Nephron progenitor cell (in vitro differentiated cells): ENCODE measurements at places on chromosomes 12 and 14.

GRCh38 chr14:93725002-93725582, 63.2 kb downstream of the PRIMA1 start:
- H3K36me3 ChIP-seq = no peaks in the 10 kb centered on the region
- H3K4me1 ChIP-seq = peaks cover 33% of the 10 kb centered on the region
- no peak for DNase-seq
- H3K27ac ChIP-seq = no peak overlapping the region

DNA sequence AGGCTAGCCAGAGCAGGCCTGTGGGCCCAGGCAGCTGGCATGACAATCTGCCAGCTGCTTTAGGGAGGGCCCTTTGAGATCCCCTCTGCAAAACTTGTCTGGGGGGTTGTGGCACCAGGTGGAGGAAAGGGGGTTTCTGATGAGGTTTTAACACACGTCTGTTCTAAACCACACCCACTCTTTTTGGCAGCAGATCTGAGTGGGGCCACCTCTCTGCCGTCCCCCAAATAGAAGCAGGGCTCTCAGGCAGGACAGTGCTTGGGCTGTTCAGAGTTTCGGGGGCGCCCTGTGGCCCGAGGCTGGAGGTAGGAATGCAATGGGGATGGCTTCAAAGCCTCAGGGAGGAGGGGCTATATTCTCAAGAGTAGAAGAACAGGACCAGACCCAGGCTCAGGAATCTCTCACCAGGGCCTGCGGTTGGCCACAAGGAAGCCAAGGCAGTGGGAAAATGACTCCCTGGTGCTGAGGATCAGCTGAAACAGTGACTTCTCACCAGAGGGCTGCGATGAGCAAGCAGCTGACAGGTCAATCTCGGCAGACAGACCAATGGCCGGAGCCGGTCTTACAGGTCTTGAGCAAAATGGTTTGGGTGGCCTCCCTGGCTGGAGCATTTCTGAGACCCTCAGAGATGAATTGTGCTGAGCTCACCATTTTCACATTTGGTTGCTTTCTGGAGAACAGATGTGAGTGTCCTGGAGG, 1.5 kb upstream of the KRT5 start:
- no peak for DNase-seq
- no peak overlapping the region for H3K4me3 ChIP-seq
- peaks cover 4% of the 10 kb centered on the region for H3K27me3 ChIP-seq
- H3K27ac ChIP-seq = peak overlapping the region; percentile 72
- H3K4me1 ChIP-seq = peaks cover 24% of the 10 kb centered on the region

DNA sequence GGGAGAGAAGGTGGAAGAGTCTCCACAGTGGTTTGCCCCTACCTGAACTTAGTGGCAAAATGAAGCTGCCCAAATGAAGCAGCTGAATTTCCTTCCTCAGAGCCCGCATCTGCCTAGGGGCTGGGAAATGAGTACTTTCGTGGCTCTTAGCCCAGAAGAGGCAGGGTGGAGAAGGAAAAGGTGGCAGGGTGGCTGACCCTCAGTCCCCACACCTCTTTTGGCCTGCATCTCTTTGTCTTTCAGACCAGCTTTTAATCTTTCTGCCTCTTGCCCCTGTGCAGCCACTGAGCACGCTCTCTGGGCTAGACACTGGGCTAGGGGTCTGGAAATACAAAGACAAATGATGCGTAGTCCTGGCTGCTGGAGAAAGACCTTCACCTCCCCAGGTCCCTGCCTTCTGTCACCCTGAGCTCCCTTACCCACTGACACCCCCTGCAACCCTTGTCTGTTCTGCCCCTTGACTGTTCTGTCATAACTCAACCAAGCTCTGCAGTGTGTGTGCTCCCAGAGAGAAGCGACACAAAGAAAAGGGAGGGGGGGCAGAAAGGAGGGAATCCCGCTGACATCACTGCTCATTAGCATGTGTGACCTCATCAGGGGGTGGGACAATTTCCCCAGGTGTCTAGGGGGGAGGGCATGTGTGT, 371 bp upstream of the REM2 start:
- peaks cover 11% of the 10 kb centered on the region for H3K36me3 ChIP-seq
- H3K27ac ChIP-seq = peak overlapping the region; percentile 99
- peaks cover 4% of the 10 kb centered on the region for H3K27me3 ChIP-seq
- peak overlapping the region; percentile 94 for H3K4me3 ChIP-seq
- DNase-seq = peak; percentile 68

- no peaks in the 10 kb centered on the region for H3K36me3 ChIP-seq
- no peaks in the 10 kb centered on the region for H3K4me1 ChIP-seq
- no peak for DNase-seq
- H3K4me3 ChIP-seq = no peak overlapping the region
- H3K27ac ChIP-seq = no peak overlapping the region
Measured at GRCh38 chr12:64385468-64385867, 5.1 kb downstream of the C12orf56 start.

DNA sequence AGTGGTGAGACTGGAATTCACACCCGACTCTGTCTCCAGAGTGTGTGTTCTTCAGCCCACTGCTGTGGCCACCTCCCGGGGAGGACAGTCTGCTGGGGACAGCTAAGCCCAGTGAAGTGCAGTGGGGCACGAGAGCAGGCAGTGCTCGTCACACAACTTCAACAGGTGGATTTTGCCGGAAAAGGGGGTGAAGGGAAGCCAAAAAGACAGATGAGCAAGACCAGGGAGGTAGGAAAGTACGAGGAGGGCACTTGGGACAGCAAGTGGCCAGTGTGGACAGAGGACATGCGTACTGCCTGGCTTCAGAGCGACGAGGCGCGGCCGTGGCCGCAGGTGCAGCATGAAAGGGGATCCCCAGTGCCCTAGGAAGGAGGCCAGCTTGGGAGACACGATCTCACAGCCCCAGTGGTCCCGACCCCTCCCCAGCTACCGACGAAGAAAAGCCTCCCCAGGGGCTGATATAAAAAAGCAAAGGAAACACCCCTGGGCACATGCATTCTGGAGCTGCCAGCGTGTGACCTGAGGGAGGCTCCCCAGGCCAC, 96.1 kb downstream of the FBXL14 start:
- peaks cover 4% of the 10 kb centered on the region for H3K27me3 ChIP-seq
- peaks cover 23% of the 10 kb centered on the region for H3K36me3 ChIP-seq
- peaks cover 73% of the 10 kb centered on the region for H3K4me1 ChIP-seq
- H3K4me3 ChIP-seq = no peak overlapping the region
- no peak for DNase-seq

DNA sequence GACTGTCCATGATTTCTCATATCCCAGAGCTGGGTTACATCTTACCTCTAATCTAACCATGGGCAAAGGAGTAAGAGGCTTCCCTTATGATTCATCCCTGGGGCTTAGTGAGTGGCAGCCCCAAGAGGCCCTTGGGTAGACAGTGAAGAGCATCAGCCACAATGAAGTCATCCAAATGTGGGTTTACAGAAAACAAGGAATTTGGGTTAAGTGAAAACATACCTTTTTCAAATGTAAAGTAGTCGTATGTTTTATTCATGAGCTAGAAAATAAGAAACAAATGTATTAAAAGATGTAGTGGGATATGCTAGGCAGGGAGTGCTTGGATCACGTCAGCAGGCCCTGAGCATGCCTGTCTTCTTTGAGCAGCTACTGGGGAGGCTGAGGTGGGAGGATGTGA, 54.0 kb upstream of the ELK3 start:
- peaks cover 9% of the 10 kb centered on the region for H3K4me1 ChIP-seq
- H3K36me3 ChIP-seq = no peaks in the 10 kb centered on the region
- H3K27me3 ChIP-seq = peaks cover 2% of the 10 kb centered on the region
- DNase-seq = no peak

- H3K27me3 ChIP-seq = peaks cover 87% of the 10 kb centered on the region
- peak overlapping the region; percentile 39 for H3K27ac ChIP-seq
- H3K36me3 ChIP-seq = no peaks in the 10 kb centered on the region
- peaks cover 28% of the 10 kb centered on the region for H3K4me1 ChIP-seq
- DNase-seq = peak; percentile 73
Measured at GRCh38 chr14:20632831-20633691, 8.4 kb downstream of the OR6S1 start.

DNA sequence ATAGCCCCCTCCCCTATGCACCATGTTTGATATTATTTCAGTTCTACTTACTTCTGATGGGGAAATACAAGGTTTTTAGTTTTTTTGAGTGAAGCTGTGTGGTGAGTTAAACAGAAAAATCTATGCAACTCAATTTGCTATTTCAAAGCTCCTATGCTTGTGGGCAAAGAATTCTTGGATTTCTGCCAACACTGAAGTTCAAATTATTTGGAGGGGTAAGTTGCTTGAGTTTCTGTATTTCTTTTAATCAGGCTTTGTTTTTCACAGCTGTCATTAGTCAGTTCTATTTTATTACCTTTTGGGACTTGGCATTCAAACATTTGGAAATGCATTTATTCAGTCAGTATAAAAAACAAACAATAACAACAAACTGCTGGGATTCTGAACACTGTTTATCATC, 407.5 kb upstream of the MGAT4C start:
- peaks cover 11% of the 10 kb centered on the region for H3K27me3 ChIP-seq
- H3K4me1 ChIP-seq = peaks cover 45% of the 10 kb centered on the region
- H3K36me3 ChIP-seq = no peaks in the 10 kb centered on the region
- no peak overlapping the region for H3K27ac ChIP-seq

DNA sequence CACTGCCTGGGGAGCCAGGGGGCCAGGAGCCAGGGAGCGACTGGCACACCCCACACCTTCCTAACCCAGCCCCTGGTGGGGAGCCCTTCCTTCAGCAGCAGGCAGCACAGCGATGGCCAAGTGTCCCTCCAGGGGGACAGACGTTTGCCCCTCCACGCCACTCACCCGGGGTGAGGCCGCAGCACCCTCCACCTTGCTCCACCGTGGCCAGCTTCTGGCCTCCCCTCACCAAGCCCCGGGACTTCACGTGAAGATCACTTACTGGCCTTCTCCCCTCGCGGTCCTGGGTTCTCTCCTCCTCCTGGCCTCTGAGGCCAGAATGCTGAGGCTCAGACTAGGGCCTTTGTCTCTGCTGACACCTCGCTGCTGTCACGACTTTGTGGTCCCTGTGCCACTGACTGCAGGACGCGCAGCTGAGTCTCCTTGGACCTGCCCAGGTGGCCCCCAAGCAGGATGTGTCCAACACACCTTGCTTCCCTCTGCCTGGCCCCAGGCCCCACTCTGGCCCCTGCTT, 3.5 kb upstream of the ASPG start:
- no peaks in the 10 kb centered on the region for H3K36me3 ChIP-seq
- no peak overlapping the region for H3K4me3 ChIP-seq
- H3K4me1 ChIP-seq = peaks cover 32% of the 10 kb centered on the region
- H3K27me3 ChIP-seq = peaks cover 48% of the 10 kb centered on the region

DNA sequence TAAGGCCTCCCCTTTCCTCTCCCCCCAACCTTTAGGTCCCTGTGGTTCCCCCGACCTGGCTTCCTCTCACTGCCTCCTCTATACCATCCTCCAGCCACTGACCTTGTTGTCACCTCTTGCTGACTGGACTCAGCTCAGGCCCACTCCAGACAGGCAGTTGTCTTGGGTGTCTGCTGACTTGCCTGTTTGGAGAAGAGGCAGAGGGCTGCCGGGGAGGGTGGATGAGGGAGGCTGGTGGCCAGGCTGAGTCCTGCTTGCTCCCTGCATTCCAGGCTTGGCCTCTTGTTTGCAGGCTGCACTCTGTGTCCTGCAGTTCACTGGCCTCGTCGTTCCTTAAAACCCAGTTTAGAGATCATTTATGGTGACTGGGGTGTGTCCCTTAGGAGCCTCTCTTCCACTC, 31.0 kb upstream of the RD3L start:
- DNase-seq = peak; percentile 20
- H3K27me3 ChIP-seq = peaks cover 6% of the 10 kb centered on the region
- no peak overlapping the region for H3K4me3 ChIP-seq
- H3K4me1 ChIP-seq = peaks cover 19% of the 10 kb centered on the region

DNA sequence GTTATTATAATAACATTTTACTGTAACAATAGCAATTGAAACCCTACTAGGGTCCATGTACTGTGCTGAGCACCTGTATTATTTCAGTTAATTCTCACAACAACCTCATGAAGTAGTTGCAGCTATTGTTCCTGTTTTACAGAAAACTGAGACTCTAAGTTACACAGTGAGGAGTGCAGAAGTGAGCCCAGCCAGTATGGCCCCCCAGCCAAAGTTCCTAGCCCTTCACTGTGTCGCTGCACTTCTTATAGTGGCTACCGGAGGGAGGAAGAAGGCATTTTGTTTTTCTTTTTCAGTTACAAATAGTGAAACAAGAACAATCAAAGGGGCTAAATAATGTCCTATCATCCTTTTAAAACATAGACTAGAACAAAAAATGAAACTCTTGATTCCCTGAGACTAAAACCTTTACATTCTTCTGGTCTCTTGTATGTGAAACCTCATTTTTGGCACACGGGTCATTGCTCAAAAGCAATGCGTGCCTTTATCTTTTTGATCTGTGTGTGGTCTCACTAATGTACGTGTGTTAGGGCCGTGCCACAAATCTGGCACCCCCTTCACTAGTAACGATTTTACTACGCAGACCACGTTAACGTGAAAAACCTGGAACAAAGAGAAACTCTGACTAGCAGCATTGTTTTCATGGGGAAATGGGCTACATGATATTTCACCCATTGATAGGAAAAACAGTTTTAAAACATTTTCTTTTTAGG, 88.7 kb downstream of the LLPH start:
- no peaks in the 10 kb centered on the region for H3K36me3 ChIP-seq
- no peak overlapping the region for H3K4me3 ChIP-seq
- no peak overlapping the region for H3K27ac ChIP-seq
- H3K4me1 ChIP-seq = peaks cover 38% of the 10 kb centered on the region
- DNase-seq = no peak
